ENCODE measurements at places on chromosomes 6 and 20.

DNA sequence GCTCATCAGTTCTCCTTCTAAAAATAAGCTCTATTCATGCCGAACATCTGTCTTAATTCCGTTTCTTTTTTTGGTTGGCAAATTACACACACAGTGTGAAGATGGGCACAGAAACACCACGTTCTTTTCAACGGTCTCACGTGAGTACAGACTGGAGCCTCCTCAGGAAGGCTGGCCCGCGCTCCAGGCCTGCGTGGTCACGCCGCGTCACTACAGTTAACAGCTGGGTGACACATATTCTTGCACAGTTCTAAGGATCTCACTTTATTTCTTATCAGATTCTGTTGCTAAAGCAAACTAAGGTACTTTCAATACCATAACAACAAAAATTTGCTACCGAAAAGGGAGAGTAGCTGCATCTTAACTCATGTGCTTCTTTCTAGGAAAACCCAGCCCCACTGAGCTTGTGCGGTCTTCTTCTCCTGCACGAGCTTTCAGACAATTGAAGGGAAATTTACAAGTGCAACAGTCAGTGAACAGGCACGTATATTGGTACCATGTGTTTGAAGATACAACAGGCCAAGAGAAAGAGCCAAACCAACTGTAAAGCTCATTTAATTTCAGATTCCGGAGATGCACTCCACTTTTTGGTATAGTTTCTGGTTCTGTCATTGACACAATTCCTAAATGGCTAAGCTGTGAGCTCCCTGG, 55.6 kb upstream of the MPC1 start:
- DNase-seq: no peak

DNA sequence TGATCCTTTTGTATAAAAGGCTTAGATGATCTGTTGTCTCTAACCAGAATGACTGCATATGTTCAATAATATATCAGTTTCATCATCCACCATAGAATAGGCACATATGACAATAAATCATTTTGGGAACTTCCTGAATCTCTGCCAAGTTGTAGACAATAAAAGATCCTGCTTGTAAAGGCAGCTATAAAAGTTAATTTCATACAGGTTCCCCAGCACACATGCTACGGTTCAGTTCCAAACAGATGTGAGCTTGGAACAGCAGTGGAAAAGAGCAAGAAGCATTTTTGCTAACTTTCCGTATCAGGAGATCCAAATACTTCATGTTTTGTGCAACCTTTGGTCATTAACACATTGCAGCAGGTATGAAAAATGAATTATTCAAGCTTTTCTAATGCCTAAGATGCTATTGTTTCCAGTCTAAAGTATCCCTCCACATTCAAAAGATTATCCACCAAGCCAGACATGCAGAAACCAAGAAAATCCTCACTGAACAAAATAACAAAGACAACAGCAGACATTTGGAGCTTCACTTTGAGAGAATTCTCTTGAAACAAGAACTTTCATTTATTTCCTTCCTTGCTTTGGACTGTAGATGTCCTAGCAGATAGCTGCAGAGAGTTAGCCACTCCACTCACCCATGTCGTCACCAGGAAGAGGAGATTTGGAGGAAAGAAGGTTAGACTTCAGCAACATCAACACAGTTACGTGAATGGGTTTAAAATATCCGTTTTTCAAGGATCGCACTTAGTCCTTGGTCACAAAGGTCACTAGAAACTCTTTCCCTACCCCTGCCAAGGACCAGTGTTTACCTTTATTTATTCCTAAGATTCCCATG, 453.5 kb upstream of the JARID2 start:
- no peak for DNase-seq

GRCh38 chr6:126913651-126914050, 204.8 kb upstream of the RSPO3 start:
- DNase-seq: no peak

DNA sequence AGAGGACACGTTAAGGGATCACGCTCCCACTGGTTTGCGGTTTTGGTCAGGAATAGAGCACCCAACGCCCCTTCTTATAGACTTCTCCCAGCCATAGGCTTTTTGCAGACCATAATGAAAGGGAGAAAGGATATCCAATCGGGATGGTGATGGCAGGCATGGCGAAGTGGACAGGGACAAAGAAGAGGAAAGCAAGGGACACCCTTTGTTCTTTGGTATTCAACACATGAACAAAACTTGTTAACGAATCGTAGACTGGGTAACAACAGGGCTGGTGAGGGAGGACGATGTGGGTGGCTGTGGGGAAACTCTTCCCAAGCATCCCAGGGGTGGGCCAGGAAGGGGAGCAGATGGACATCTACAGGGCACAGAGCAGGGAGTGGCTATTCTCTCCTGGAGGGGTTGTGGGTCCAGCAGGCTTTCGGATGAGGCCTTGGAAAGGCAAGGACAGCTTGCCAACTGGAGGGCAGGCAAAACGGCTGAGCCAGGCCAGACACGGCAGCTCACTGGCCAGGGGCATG, 1.4 kb upstream of the HSP90AB1 start:
- DNase-seq: no peak

- DNase-seq: no peak
These were observed 259.2 kb downstream of the DLL1 start for GRCh38 chr6:170031684-170032121.

- DNase-seq: no peak
These were observed 44.7 kb downstream of the GSTA2 start for GRCh38 chr6:52718550-52718949.

DNA sequence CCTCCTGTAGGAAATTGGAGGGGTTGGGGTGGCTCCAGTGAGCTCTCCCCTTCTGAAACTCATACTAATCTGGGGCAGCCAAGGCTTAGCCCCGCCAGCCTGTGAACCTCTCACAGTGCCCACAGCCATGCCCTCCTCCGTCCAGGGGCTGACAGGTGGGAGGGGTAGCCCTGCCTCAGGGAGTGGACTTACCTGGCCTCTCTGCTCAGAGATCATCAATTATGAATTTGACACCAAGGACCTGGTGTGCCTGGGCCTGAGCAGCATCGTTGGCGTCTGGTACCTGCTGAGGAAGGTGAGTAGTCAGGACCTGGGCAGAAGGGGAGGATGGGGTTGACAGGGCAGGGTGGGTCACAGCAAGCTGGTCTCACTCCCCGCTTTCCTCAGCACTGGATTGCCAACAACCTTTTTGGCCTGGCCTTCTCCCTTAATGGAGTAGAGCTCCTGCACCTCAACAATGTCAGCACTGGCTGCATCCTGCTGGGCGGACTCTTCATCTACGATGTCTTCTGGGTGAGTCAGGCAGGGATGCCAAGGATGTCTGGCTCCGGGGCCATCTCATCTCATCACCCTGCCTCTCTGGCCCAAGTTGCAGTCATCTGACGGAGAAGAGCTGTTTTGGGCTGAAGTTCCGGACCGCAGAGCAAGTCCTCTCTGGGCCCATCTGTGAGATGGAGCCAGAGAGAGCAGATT, 34.7 kb downstream of the HM13 start:
- DNase-seq: no peak

Measured in stimulated activated CD4-positive, alpha-beta T cell treated with anti-CD3 and anti-CD28 coated beads, Interleukin-1b, Interleukin-23, amount 100 ng/mL, for 1 hour (primary cell).